ENCODE measurements at places on chromosomes 3 and 15. TPM values are rescaled to one million over a fixed set of nuclear protein-coding genes. Genes with fewer than 3 reads are reported as not detected.

DNA sequence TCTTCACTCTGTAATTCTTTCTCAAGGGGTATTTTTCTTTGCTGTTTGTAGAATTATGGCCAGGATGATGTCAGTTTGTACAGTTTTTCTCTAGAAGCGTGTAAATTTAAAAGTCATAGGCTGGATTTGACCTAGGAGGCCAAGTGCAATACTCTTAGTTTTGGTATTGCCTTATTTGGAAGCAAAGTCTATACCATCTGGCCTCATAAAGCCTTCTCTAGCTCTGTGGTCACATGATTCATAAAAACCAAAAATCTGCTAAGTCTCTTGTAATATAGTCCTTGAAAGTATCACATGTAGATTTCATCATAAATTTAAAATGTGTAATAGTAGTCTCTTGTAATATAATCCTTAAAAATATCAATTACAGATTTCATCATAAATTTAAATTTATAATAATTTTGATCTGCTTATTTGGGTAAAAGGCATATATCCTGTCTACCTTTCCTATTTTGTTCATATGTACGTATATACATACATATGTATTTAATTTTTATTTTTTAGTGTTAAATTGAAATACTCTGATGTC lies 25.6 kb downstream of the TEX9 start:
- no peak for DNase-seq

GRCh38 chr3:141286856-141287255 lies 55.2 kb downstream of the PXYLP1 start:
- no peak for DNase-seq

Gene AP3B2
- 0.52 TPM for total RNA-seq

DNA sequence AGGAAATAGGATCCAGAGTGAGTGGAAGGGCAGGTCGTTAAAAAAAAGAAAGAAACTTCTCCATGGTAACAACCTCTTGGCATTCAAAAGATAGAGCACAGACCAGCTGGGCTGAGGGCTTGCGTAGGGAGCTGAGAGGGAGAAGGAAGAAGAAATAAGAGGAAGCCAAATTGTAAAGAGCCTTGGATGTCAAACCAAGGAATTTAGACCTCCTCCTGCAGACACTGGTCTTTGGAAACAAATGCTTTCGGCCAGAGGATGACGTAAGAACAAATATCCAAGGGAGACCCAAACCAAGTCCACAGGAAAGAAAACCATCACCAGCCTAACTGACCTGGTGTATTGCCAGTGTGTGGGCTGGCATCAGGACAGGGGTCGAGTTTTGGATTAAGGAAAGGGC lies 155.2 kb downstream of the UACA start:
- no peak for DNase-seq

Gene CYP8B1
- not detected for total RNA-seq

Gene UQCC5
- 13.1 TPM for total RNA-seq

Gene RPP25
- total RNA-seq, result 3.7 TPM

DNA sequence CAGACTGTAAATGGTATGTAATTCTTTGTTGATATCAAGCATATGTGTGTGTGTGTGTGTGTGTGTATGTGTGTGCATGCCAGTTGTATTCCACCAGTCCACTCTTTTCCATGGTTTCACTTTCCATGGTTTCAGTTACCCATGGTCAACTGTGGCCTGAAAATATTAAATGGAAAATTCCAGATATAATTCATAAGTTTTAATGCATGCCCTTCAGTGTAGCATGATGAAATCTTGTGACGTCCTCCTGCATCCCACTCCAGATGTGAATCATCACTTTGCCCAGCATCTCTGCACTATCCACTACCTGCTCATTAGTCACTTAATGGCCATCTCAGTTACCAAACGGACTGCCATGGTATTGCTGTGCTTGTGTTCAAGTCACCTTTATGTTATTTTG lies 215.9 kb downstream of the GBE1 start:
- no peak for DNase-seq

GRCh38 chr3:95350049-95350448 lies 1287.2 kb downstream of the NSUN3 start:
- no peak for DNase-seq

GRCh38 chr15:52080031-52080430 lies 32.5 kb downstream of the BCL2L10 start:
- DNase-seq, result no peak

Gene STX19
- total RNA-seq, result not detected

- no peak for DNase-seq
Measured at GRCh38 chr3:25043177-25043576, 384.9 kb upstream of the RARB start.

DNA sequence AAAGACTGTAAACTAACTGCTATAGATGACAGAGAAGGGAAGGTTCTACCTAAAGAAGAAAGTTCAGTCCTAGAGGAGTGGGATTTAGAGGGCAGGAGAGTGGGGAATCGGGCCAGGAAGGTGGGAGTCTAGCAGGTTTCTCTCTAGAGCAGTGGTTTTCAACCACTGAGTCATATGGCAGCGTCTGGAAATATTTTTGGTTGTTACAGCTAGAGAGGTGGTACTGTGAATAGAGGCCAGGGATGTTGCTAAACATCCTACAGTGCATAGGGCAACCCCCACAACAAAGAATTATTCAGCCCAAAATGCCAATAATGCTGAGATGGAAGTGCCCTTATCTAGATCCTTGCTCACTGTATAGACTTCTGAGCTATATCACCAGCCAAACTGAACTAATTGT lies 28.7 kb downstream of the ATP1B3 start:
- no peak for DNase-seq
